Substantia nigra (tissue), 51 donors: ENCODE measurements at places on chromosomes 12 and 14.
A peak's percentile ranks its signal among the peaks of the same experiment; 100 is the strongest.

- DNase-seq, result no peak
These were observed 142.0 kb upstream of the PZP start for GRCh38 chr12:9349888-9350885.

- DNase-seq, result no peak
These were observed 117.3 kb upstream of the OVCH1 start for GRCh38 chr12:29614694-29615325.

DNA sequence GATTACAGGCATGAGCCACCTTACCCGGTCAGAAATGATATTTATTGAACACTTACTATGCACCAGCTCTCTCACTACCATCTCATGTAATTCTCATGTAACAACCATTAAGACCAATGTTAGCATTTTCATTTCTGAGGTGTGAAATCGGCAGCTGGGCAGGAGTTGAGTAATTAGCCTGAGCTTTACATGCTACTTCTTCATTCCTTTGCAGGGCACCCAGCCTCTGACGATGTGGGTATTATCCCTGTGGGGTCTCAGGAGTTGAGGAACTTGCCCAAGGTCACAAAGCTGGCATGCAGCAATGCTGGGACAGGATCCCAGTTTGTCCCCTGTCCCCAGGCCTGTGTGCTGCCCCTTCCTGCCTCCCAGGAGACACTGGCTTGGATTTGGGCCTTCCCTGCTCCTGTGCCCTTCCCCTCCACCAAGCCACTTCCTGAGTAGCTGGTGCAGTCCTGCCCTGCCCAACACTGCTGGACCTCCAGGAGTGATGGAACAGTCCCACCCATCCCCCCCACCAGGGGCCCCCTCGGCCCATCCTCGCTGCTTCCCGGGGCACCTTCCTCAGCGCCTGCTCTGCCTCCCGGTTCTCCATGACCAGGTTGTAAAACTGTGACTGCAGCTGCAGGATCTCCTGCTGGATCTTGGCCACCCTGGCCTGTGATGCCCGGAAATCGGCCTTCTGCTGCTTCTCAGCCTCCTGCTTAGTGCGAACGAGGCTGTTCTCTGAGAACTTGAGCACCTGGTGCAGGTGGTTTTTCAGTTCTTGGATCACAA is 14.7 kb downstream of the RITA1 start:
- DNase-seq, result no peak

- DNase-seq, result no peak
These were observed 82.9 kb downstream of the NCOR2 start for GRCh38 chr12:124484526-124484953.

- DNase-seq, result peak; percentile 46
These were observed 522 bp downstream of the R3HDM2 start for GRCh38 chr12:57430112-57430930.

DNA sequence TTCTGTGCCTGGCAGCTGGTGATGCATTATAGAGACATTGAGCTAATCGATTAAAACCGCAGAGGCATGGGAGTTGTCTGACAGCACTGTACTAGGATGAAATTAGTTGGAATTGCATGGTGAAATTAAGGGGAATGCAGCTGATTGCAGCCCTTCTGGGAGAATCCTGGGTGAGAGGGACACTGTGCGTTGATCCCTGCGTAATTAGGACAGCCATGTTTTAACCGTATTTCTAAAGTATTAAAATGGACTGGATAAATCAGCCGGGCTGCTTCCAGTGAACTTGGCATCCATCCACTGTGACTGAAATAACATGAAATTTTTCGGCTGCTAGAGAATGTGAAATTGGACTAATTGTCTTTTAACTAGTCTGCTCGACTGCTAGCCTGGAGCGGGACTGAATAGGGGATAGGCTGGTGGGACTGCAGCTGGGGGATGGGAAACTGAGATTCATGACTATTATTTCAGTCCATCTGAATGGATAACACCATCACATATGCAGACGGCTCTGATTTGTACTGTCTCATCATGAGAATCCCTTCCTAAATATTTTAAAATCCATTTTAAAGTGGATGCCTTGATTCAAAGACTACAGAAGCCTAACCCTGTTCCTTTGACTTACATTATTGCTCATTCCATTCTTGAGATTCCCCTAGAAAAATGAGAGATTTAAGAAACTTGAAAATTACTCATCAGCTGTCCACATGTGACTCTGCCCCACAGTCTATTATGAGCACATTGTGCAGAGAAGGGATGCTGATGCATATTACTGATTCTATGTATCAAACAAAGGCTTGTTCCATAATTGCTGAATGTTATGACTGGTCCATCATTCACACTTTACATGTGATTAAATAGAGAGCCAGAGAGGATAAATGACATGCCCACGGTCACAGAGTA is 343.9 kb downstream of the NPAS3 start:
- DNase-seq, result no peak

GRCh38 chr14:60226298-60226697 is 22.7 kb upstream of the PPM1A start:
- no peak for DNase-seq

- no peak for DNase-seq
These were observed 20.2 kb downstream of the HDAC7 start for GRCh38 chr12:47799357-47799955.

DNA sequence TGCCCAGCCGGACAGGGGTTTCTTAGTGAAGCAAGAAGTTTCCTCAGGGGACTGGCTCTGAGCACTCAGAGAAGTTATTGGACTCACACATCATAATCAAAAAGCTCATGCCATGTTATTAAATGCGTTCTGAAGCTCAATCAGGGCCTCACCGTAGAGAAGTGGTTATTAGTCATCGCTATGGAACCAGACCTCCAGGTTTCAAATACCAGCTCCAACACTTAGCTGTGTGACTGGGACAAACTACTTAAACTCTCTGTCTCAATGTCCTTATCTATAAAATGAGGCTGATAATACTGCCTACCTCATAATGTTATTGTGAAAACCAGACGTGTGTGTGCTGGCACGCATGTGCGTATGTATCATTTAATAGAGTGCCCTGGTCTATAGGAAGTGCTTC is 7.3 kb downstream of the STAT6 start:
- DNase-seq, result no peak
